Activated naive CD4-positive, alpha-beta T cell treated with anti-CD3 and anti-CD28 coated beads, Interleukin-2, amount 50 U/mL, for 72 hours (primary cell): ENCODE measurements at places on chromosomes 7 and 10. TPM values are rescaled to one million over a fixed set of nuclear protein-coding genes. Genes with fewer than 3 reads are reported as not detected.

Gene KIFBP
- 6.9 TPM for total RNA-seq

Gene ATP6V0A4
- total RNA-seq, result 0.33 TPM

Gene GALNT17
- not detected for total RNA-seq

Gene ASAH2
- total RNA-seq, result 2.2 TPM

Gene FOXI2
- total RNA-seq, result not detected

Gene TMEM176B
- total RNA-seq, result not detected

Gene CHCHD2
- 658 TPM for total RNA-seq

Gene ENTPD1
- 1.4 TPM for total RNA-seq

Gene LIPN
- not detected for total RNA-seq

Gene BAIAP2L1
- 5.1 TPM for total RNA-seq

Gene MBL2
- total RNA-seq, result not detected

Gene POU6F2
- total RNA-seq, result 0.18 TPM

Gene CYP2C18
- total RNA-seq, result not detected

Gene SPDYE3
- not detected for total RNA-seq

Gene ZNF804B
- not detected for total RNA-seq

Gene OTUD1
- 13.3 TPM for total RNA-seq

Gene TDRD1
- 0.20 TPM for total RNA-seq

Gene EEF1AKMT2
- 27.7 TPM for total RNA-seq

Gene UNCX
- total RNA-seq, result not detected

Gene ZNF853
- total RNA-seq, result 0.89 TPM

Gene HSPB1
- total RNA-seq, result 78.1 TPM

Gene GLI3
- total RNA-seq, result 0.64 TPM

Gene TLX1
- not detected for total RNA-seq

Gene AOAH
- 5.2 TPM for total RNA-seq

Gene TSPAN33
- total RNA-seq, result 4.2 TPM

Gene LRGUK
- total RNA-seq, result 0.36 TPM

Gene STEAP2
- total RNA-seq, result not detected

Gene HACD1
- total RNA-seq, result 2.0 TPM

Gene SH3PXD2A
- 13.7 TPM for total RNA-seq

Gene SH2D4B
- 0.14 TPM for total RNA-seq

Gene WASL
- total RNA-seq, result 5.3 TPM

Gene MMP21
- total RNA-seq, result not detected

Gene DNAJC12
- 0.68 TPM for total RNA-seq

Gene SLC18A2
- total RNA-seq, result 0.09 TPM

Gene VSTM2A
- not detected for total RNA-seq

Gene NPSR1
- total RNA-seq, result not detected

Gene AQP1
- total RNA-seq, result not detected

Gene AKR1C8
- total RNA-seq, result 0.58 TPM

Gene FAM221A
- total RNA-seq, result 8.8 TPM

Gene TBXAS1
- 5.8 TPM for total RNA-seq

Gene SHTN1
- not detected for total RNA-seq

Gene FANK1
- not detected for total RNA-seq

Gene ADCYAP1R1
- not detected for total RNA-seq
